Left renal pelvis (tissue), 4 donors: ENCODE measurements at places on chromosomes 4 and X. TPM values are rescaled to one million over a fixed set of nuclear protein-coding genes. Genes with fewer than 3 reads are reported as not detected.

DNA sequence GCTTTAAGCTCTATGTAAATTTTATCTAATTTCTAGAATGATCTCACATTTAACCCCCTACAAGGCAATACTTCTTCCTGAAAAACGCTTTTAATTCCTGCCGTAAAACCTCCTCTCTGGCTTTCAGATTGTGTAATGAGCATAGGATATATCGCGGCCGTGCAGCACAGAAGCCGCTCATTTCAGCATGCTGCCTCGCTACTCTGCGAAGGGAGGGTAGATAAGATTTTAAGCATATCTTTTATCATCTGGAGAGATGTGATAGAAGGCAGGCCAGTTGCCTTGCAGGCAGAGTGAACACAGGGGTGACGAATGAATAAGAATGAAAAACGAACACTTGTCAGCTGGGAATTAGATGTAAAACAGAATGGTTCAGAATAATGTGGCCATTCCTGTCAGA, 265.5 kb downstream of the UNC5C start:
- DNase-seq, result no peak

- no peak for DNase-seq
Measured at GRCh38 chr4:28006021-28006420, 1145.4 kb downstream of the STIM2 start.

- no peak for DNase-seq
Measured at GRCh38 chr4:183621875-183622274, 37.1 kb downstream of the RWDD4 start.

GRCh38 chrX:120549483-120550452, 11.0 kb downstream of the CUL4B start:
- no peak for DNase-seq

DNA sequence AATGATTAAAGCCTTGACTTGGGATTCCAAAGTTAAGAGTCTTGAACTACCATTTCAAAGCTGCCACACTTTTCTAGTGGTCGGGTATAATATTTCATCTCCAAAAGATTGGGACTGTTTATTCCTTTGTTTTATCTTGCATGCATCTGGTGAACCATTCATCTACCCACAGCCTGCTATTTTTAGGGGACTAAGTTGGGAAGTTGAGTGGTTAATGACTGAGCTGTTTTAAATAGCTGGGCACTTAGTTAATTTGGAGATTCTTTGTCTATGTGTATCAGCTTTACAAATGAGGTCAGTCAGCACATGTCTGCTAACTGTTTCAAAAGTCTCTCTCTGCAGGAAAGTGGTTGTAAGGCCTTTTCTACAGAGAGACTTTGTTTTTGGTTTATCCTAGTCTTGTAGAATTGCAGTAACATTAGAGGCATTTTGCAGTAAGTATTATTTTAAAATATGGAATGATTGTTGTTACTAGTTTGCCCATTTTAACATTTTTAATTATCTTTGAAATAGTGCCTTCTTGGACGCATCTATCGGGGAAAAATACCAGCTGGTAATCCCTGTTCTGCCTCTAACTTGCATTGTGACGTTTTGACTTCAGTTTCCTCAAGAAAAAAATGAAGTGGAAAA, 8.2 kb downstream of the BMP2K start:
- no peak for DNase-seq

DNA sequence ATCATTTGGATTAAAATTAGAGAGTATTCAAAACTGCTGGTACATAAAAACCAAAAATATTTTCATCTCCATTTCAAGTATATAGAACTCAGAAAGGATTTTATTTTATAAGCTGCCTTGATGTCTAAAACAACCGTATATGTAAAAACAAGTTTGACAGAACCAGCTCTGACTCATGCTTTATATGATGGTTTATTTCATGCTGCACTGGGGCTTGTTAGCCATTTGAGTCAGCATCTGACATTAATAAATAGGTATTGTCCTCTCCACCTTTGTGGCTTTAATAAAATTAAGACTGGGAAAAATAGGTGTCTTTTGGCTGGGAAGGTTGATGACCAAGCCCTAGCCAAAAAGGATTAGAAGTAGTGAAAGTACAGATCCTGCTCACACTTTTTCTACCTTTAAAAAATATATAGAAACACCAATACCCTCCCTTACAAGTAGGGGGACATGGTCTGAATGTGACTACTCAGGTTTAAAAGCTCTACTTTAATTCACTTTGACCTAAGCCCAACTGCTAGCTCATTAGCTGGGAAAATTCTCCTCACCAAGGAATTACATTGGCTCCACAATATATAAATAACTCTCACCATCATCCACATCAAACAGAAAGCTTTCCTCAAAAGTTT, 228.1 kb downstream of the ADAMTS3 start:
- DNase-seq, result no peak

- no peak for DNase-seq
Measured at GRCh38 chr4:101244349-101244748, 103.0 kb downstream of the PPP3CA start.

ADGRG2 gene
- polyA plus RNA-seq, result 17.0 TPM

RHOXF2 gene
- polyA plus RNA-seq, result 0.83 TPM

GLRA2 gene
- polyA plus RNA-seq, result 0.21 TPM
